Upper lobe of right lung (tissue), 1 donor: ENCODE measurements at places on chromosomes 5 and 9. TPM values are rescaled to one million over a fixed set of nuclear protein-coding genes. Genes with fewer than 3 reads are reported as not detected.

DNA sequence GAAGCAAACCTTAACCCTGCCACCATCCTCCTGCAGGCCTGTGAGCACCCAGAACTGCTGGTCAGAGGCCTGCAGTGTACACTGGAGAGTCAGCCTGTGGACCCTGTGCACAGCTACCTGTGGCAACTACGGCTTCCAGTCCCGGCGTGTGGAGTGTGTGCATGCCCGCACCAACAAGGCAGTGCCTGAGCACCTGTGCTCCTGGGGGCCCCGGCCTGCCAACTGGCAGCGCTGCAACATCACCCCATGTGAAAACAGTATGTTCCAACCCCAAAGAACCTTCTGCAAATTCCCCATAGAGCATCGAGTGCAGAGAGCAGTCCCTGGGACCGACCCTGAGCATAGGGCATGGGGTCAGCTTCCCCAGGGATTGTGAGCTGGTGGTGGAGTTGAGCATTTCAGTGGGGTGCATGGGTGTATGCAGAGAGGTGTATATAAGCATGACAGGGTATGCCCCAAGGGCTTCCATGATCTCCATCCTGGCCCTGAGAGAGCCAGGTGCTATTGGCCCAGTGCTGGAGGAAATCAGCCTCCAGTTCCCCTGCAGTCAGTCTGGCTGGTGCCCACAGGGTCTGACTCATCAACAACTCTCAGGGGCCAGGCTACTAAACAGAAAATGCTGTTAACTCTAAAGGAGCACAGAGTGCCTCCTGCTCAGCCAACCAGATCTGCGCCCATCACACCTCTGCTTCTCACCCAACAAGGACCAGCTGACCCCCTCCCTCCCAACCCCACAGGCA lies 126.2 kb downstream of the SAXO1 start:
- DNase-seq, result no peak

DNA sequence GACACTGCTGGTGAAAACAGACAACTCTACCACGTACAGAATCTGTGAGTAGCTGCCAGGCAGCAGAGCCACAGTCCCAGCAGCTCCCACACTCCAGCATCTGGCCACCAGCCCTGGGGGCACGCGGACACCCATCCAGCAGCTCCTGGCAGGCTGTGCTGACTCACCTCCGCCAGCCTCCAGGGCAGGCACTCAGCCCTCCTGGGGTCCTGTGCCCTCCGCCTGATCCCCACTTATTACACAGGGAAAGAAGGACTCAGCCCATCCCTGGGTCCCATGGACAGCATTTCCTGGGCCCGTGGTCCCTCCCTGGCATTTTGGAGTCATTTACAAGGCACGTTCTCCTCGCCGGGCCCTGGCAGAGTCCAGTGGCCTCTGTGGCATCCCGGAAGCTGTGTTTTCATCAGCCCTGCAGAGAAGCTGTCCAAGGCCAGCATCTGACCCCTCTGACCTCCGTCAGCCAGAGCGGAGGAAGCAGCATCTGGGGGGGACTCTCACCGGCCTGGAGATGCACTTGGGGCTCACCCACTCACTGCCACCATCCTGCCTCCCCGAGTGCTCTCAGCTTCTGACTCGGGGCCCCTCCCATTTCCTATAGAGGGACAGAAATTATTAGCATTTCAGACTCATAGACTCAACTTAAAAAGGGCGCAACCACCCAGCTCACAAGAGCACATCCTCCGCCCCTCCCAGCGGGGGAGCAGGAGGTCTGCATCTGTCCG lies 21.6 kb downstream of the PAEP start:
- DNase-seq, result no peak

DNA sequence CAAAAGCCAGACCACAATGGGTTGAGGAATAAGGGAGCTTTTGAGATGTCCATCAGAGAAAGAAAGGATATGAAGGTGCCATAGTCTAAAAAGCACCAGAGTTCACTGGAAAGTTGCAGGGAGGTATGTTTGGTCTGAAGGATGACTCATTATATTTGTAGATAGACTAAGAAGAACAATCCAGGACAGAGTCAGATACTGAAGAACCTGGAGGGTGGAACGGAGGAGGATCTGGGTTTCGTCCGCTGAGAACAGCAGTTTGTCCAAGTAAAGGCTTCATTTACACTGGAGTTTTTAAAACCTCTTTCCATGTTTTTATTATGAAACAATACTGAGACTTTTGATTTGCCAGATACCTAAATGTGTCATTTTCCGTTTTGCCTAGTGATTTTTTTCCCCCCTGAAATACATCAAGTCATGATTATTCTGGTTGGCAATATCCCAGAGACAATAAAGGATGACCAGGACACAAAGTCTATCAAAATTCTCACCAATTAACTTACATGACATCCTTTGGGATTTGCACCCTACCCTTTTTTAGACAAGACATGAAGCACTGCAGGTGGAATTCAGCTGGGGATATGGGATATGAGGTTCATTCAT lies 219.9 kb downstream of the MLLT3 start:
- no peak for DNase-seq

- DNase-seq, result no peak
These were observed 333.1 kb downstream of the ASTN2 start for GRCh38 chr9:117081641-117082317.

DNA sequence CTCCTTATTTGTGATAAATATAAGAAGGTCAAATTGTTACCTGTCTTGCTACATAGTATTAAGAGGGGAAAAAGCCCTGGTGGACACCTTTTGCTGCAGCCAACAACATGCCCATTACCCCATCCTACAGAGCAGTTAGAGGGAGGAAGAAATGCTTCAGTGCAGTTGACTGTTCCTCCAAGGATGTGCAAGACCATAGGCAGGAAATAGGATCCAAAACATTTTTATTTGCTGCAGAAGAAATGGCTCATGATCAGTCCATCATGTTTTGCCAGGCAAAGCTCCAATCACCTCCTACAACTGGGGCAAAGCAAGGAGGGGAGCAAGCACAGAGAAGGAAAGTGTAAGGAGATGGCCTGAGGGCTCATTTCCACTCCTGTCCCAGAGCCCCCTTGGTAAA lies 399.1 kb upstream of the PIK3R1 start:
- no peak for DNase-seq

DNA sequence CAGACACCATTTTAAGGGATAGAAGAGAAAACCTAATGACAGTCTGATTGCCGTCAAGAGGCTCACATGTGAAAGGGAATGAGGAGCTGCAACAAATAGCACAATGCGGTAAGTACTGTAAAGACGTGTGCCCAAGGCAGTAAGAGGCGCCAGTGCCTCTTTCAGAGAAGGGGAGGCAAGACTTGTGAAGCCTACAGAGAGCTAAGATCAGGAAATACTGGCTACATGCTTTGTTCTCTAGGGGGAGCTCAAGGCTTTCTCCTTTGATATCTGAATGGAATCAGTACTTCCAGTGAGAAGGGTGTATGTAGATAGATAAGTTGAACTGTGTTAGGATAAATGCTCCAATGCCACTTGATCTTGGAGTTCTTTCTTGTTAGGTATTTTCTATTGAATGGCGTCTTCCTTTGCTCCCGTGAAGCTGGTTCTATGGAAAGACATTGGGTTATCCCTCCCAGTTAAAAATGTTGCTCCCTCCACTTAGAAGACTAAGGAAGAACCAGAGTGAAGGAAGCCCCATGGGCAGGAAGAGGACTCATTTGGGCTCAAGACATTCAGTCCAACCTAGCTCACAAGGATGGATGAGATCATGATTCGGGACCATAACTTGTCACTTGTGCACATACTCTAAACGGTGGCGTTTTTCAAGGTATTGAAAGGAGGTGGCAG lies 23.5 kb upstream of the ALDOB start:
- DNase-seq, result no peak

- peak; percentile 43 for DNase-seq
These were observed 90.9 kb upstream of the BOD1 start for GRCh38 chr5:173707392-173707791.

GRCh38 chr5:65876496-65876895 lies 49.9 kb upstream of the ERBIN start:
- no peak for DNase-seq

DNA sequence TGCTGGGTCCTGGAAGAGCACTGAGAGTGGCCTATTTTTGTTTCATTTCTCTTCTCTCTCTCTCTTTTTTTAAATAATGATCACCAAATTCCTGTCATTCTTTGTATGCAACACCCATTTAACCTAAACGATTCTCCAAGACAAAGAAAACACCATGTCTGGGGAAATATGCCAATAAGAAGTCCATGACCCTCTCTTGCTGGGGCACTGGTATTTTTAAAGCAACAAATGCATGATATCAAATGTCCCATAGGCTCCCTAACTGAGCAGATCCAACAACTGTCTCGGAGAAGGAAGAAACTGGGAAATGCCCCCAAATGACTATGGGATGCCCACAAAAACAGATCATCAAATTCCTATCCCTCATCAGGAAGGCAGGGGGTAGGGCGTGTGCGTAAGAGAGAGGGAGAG lies 567.4 kb downstream of the CCDC171 start:
- DNase-seq, result no peak

DNA sequence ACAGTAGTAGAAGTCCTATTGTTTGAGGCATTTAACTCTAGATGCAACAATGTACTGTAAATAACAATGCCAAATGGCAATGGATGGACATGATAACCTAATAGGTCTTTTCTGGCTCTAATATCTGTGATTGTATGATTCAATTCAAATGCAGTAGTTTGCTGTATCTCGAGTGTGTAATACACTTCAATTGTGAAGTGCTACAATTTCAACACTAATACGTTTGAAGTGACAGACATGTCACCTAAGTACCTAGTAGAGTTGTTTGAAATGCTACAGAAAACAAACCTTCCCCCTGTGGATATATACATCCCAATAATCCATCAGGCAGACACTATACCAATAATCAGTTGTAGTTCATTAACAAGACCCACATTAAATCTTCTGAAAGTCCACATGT lies 305.9 kb upstream of the ITGA1 start:
- no peak for DNase-seq

DNA sequence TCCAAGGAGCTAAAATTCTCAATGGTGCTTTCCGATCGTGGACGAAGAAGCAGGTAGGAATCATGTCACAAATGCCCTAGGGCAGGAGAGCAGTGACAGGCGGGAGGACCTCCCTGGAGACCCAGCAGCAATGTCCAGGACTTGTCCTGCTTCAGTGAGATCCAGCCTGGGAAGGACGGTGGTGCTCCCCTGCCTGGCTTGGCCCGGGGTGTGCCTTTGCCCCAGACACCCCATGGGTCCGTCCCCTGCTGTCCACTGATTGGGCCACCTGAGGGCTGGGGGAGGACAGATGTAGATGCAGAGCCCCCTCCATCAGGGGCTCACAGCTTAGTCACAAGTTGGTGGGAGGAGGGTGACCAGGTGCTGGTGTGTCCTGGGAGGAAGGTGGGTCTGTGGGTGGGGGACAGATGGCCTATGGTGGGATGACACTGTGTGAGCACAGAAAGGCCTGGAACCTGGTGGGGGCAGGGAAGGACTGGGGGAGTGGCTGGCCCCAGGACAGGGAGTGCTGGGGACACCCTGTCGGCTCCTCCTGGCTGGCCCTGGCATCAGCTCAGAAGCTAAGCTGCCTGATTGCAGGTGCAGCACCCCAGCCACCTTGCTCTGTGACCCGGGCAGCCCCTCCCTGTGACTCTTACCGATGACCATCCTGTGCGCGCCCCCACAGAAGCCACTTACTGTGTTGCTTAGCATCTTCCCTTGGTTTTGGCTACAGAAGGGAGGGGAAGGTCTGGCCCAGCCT lies 82.0 kb downstream of the PHF2 start:
- peak; percentile 51 for DNase-seq

DNA sequence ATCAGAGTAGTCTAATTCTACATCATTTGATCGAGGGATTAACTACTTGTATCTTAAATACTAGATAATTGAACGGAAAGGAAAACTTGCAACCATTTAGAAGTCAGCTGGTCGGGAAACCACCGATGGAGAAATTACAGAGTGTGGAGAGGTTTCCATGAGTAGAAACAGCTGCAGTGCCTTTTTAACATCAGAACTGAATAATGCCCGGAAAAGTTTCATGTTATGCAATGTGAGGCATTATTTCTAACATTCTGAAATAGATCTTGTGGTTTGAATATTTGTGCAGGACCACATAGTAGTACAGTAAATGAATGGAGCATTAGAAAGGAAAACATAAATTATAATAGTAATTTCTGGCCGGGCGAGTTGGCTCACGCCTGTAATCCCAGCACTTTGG lies 88.1 kb upstream of the RNF180 start:
- no peak for DNase-seq

- no peak for DNase-seq
These were observed 19.0 kb downstream of the NDUFA8 start for GRCh38 chr9:122140368-122141193.

DNA sequence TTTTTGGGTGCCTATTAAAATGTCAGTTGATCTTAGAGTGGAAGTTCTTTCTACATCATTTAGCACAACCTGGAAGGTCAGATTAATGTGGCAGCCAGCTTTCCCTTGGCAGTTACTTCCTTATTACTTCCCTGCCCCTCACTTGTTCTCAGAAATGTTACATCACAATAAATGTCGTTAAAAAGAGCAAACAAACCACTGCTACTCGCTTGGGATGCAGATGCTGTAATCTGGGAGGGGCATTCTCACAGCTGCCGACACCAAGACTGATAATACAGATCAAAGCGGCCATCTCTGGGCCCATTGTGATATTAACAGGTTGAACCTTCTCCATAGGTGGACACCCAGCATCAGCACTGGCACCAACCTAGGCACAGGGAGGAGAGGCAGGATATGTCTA lies 29.3 kb downstream of the PLAC8L1 start:
- no peak for DNase-seq

- no peak for DNase-seq
These were observed 180.2 kb downstream of the DENND1A start for GRCh38 chr9:123749580-123750202.

DNA sequence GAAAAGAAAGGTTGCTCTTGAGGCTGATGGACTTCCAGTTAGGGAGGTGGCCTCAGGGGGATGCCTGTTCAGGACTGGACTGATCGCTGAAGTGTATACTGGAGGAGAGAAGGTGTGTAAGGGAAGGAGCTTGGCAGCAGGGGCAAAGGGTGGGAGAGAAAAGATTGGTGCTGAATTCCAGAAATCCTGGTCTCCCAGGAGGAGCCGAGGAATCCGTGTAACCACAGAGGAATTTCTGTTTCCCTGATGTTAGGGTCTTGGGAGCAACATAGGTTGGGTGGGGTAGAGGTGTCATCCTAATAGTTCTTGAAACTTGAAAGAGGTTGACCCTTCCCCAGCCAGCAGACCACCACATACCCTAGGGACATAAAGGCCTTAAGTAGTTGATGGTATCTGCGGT lies 88.9 kb upstream of the PTPN3 start:
- no peak for DNase-seq

DNA sequence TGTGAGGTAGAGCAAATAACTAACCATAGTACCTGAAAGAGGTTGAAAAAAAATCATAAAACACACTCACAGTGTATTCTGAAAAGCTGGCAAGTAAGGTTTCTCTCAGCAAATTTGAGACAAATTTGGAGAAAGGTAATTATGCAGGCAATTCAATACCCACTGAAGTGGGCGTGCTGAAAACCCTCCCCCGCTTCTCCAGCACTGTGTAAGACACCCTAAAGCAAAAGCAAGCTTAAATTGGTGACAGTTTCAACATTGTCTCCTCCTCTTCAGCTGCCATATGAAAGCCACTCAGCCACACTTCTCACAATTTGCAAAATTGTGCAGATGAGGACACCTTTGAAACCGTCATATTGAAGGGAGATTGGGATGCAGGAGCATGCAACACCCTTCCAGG lies 322.3 kb upstream of the CDH6 start:
- DNase-seq, result no peak

- DNase-seq, result no peak
These were observed 124.8 kb downstream of the HSD17B3 start for GRCh38 chr9:96177005-96177718.

Gene ZFP2
- total RNA-seq, result 2.1 TPM

Gene OR13C3
- total RNA-seq, result not detected

Gene C1QTNF3
- 4.5 TPM for total RNA-seq

Gene FCN1
- total RNA-seq, result 63.0 TPM

Gene ZNF366
- 12.2 TPM for total RNA-seq

Gene EMB
- total RNA-seq, result 35.3 TPM

Gene IL13
- total RNA-seq, result not detected

Gene QRFP
- total RNA-seq, result not detected
